H9 (cell line): ENCODE measurements at places on chromosomes 2 and 18. TPM values are rescaled to one million over a fixed set of nuclear protein-coding genes. Genes with fewer than 3 reads are reported as not detected.

LYPD1 gene
- 10.6 and 11.2 TPM in 2 replicates for total RNA-seq

STPG4 gene
- 0.13 and 0.42 TPM in 2 replicates for total RNA-seq

DYSF gene
- total RNA-seq, result 4.8 and 5.5 TPM in 2 replicates

NETO1 gene
- 5.9 and 6.9 TPM in 2 replicates for total RNA-seq

AFF3 gene
- 0.15 and 0.22 TPM in 2 replicates for total RNA-seq

TMEM163 gene
- 0.39 and 0.66 TPM in 2 replicates for total RNA-seq

RAD51AP2 gene
- 0.07 TPM in 1 of 2 replicates, not detected in the other for total RNA-seq

PPP1R1C gene
- 4.0 and 5.4 TPM in 2 replicates for total RNA-seq

KIF5C gene
- total RNA-seq, result 52.9 TPM in 2 replicates

RAX gene
- total RNA-seq, result 0.37 TPM in 1 of 2 replicates, not detected in the other

SLC8A1 gene
- 1.7 and 1.9 TPM in 2 replicates for total RNA-seq
